Trophoblast cell (in vitro differentiated cells and primary cell): ENCODE measurements at places on chromosomes 16 and 17.

- peak; percentile 24 for DNase-seq
These were observed 204.2 kb upstream of the KCNJ16 start for GRCh38 chr17:69870751-69871199.

DNA sequence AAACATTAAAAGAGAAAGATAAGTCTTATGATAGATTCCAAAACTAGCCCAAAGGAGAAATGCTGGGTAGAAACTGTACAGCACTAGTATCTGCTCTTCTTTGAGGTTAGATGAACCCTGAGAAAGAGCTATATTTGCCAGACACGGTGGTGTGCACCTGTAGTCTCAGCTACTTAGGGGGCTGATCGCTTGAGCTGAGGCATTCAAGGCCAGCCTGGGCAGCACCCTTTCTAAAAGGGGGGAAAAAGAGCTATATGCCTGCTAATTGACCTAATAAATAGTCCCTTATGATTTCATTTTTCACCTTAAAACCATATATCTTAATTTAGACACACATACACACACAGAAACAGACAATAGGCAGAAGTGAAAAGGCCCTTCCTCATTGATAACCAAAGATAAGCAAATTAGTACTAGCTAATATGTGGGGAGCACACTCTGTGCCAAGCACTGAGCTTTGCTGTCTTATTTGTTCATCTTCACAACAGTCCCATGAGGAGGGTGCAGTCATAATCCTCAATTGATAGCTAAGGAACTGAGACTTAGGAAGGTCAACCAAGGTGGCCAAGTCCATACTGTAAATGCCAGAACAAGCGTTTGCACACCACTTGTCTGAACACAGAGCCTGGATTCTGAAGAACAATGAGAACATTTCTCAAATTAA lies 56.6 kb upstream of the NLK start:
- DNase-seq: no peak

DNA sequence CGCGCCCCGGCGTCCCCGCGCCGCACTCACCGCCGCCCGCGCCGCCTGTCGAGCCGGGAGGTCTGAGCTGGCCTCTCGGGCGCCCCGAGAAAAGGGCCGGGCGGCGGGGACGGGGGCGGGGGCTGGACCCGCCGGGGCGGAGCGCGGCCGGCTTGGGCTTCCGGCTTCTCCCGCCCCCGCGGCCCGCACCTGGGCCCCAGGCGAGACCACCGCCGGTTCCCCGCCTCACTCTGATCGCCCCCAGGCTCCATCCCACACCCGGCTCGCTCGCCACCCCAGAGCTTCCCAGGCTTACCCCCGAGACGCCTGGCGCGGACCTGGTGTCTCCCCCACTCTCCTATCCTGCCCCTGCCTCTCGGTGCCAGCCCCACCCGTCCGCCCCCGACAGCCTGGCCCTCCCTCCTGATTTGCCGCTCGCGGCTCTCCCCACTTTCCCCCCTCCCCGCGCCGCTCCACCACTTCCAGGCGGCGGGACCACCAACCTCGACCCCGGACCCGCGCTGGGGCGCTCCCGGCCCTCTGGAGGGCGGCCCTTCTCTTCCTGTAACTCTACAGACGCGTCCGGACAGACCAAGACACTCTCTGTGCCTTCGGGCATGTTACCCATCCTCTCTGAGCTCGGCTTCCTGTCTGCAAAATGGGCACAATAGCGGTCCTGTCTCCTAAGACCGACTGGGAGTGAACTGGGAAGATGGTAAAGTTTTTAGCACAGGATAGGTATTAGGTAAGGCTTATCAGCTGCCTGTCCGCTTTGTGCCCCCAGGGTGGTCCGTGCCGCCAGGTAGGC lies at the start of gene LITAF:
Gene LITAF, minus strand, starts transcription at position 64 of the 787 bp plus-strand sequence. CDS start 30,189 bp downstream, outside the sequence.
- peak; percentile 55 for DNase-seq

GRCh38 chr17:60149691-60150582 lies at the start of gene CA4:
Gene CA4 (plus strand): TSS chr17:60149973. CDS start chr17:60150035, 62 bp downstream.
- DNase-seq: no peak

GRCh38 chr17:49573510-49574322 lies 2.0 kb upstream of the NXPH3 start:
- DNase-seq: no peak

- peak; percentile 22 for DNase-seq
These were observed 2.9 kb downstream of the SLC39A11 start for GRCh38 chr17:73089322-73090317.

- no peak for DNase-seq
These were observed 950.8 kb upstream of the GOT2 start for GRCh38 chr16:59684911-59685310.

DNA sequence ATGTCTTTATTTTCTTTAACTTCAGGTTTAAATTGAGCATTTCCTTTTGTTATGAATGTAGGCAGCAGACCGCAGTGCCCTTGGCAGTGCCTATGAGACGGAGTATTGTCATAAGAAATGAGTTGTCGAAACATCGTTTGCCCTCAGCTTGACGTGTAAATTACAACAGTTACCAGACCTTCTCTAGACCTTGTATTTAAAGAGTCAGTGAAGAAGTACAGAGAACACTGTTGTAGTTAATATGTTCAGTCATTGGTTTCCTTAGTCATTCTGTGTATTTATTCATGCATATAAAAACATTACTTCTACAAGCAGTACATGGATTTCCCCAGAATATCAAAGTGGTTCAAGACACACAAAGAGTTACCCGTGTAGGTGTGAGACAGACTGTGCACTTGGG lies 19.0 kb downstream of the IRF8 start:
- no peak for DNase-seq

- DNase-seq: no peak
These were observed 31.2 kb upstream of the ENPP7 start for GRCh38 chr17:79699386-79700036.

DNA sequence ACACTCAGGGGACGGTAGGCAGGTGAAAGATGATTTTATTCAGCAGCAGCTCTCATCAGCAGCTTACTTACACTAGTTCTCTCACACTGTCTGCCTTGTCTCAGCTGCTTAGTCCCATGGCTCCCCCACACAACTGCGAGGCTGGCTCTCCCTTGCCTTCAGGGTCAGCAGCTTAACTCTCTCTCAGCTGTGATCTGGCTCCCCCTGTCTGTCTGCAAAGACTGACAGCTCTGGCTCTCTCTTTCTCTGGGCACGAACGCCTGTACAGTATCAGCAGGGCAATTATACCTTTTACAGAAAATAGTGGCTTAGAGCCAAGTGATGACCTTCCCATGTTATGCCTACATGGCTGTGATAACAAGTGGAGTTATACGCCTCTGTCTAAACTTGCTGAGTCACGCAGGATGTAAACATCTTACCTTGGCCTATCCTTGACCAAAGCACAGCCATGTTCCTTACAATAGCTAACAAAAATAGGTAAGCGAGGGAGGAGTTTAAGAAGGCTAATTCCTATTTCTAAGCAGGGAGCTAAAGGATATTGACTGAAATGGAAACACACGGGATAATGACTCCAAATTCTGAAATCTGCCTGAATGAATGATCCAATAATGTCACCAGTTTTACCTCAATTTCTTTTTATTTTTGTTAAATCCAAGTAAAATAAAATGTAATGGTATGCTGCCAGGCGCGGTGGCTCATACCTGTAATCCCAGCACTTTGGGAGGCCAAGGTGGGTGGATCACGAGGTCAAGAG lies 1.1 kb upstream of the NDUFAB1 start:
- peak; percentile 28 for DNase-seq

GRCh38 chr17:35715416-35715815 lies 16.0 kb upstream of the RASL10B start:
- DNase-seq: no peak

GRCh38 chr17:50830994-50831393 lies 4.4 kb upstream of the WFIKKN2 start:
- no peak for DNase-seq

DNA sequence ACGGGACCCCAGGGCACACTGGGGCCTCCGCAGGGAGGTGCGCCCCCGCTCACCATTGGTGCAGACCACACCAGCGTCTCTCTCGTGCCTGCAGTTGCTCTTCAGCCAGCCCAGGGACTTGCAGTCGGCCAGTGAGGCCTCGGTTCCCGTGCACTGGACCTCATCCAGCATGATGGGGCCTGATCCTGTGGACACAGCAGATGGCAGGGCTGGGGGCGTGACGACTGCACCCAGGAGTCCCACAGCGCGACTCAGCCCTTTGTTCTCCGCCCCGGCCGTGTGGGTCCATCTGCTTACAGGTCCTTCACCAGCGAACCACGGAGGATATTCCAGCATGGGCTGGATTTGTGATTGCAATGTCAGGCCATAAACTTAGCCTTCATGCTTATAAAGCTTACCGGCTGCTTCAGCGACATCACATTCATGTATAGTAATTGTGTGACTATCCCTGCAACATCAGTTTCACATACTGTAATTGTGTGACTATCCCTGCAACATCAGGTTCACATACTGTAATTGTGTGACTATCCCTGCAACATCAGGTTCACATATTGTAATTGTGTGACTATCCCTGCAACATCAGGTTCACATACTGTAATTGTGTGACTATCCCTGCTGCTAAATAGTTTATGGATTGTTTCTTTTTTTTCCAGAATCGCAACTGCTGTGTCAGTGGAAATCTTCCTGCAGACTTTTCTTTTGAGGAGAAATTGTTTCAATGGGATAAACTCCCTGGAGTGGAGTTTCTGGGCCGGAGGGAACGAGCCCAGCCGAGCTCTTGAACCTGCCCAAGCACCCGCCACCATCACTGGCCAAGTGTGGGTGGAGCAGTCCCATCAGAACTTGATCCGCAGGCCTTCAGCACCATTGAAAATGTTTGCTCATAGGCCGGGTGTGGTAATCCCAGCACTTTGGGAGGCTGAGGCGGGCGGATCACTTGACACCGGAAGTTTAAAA lies 4.8 kb downstream of the LGALS3BP start:
- no peak for DNase-seq
